ENCODE measurements at places on chromosomes 5 and 9.

DNA sequence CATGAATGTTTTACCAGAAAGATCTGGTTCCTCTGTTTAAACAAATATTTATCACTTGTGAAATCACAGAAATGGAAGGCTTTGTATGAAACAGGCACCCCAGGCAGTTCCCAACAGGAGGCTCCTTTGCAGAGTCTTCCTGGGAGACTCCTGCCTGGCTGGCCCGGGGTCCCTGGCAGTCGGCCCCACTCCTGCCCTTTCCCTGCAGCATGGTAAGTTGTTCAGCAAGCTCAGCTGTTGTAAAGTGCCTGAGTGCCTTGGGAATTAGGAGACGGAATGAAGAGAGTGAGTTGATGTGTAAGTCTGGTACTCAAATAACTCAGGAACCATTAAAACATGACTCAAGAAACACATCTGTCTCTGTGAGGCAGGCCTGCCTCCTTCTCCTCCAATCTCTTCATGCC lies 17.5 kb upstream of the LHFPL2 start:
- DNase-seq = no peak

GRCh38 chr5:67530609-67531255 lies 334.1 kb upstream of the CD180 start:
- DNase-seq = no peak

DNA sequence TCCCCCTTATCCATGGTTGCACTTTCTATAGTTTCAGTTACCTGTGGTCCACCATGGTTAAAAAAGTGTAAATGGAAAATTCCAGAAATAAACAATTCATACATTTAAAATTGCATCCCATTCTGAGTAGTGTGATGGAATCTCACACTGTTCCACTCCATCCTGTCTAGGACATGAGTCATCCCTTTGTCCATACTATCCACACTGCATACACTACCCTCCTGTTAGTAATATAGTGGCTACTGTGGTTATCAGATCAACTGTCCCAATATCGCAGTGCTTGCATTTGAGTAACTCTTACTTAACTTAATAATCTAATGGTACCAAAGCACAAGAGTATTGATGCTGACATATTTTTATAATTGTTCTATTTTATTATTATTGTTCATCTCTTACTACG lies 100.7 kb downstream of the RAB3C start:
- DNase-seq = no peak

DNA sequence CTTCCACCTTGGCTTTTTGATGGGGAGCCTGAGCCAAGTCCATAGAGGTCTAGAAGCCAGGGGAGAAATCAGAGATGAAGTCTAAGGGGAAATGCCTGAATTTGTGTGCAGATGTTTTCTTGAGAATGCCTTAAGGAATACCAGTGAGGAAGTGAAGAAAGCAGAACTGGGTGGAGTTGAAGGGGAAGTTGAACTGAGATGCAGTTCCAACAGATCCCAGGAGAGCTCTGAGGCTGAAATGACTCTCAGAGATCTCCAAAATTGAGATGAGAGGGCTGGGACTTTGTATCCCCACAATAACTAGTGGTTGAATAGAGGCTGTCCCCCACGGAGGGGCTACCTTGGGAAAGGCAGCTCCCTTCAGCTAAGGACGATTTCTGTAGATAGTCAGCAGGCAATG lies 197.1 kb downstream of the ZNF462 start:
- no peak for DNase-seq

DNA sequence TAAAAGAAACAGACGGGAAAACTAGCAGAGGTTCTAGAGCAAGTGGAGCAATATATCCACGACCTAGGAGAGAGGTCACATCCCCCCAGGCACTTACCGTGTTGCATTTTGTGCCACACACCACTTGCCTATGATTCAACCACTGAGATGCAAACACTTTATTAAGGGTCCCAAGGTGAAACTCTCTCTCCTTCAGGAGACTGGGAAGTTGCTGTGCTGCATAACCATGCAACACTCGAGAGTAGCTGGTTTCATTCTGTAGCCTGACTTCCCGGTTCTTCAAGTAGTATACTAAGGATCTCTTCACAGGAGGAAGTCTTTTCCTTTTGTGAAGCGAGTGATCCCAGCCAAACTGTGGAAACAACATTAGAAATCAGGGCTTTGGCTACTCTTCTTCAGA lies 1.6 kb downstream of the DCAF12 start:
- DNase-seq = no peak

- no peak for DNase-seq
Measured at GRCh38 chr5:143986516-143987212, 174.7 kb downstream of the HMHB1 start.

DNA sequence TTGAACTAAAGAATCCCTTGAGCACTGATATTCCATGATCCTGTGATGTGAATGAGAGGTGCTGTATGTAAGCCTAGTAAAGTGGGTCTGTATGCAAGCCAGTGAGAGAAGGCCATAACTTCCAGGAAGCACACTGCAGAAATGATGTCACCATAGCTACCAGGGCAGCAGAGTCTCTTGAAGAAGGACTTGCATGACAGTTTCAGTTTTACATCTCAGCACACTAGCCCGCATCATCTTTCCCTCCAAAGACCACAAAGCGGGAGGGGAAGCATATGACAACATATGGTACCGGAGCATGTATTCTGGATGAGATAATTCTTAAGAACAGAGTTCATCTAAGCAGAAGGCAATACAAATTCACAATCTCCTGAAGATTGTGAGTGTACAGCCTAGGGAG lies 37.6 kb upstream of the MAST4 start:
- DNase-seq = peak; percentile 39

DNA sequence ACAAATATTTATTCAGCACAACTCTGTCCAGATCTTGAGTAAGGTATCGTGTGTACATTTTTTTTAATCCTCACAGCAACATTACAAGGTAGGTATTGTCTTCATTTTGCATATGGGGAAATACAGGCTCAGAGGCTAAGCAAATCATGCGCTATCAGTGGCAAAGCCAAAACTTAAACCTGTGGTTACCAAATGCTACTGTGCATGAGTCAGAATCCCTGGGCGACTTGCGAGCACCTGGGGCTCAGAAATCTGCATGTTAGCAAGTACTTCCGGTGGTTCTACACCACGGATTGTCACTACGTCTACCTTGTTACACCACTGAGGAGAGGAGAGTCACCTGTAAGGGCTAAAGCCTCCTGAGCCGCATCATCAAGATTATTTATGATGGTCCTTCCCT lies 21.3 kb downstream of the C5orf58 start:
- peak; percentile 86 for DNase-seq

DNA sequence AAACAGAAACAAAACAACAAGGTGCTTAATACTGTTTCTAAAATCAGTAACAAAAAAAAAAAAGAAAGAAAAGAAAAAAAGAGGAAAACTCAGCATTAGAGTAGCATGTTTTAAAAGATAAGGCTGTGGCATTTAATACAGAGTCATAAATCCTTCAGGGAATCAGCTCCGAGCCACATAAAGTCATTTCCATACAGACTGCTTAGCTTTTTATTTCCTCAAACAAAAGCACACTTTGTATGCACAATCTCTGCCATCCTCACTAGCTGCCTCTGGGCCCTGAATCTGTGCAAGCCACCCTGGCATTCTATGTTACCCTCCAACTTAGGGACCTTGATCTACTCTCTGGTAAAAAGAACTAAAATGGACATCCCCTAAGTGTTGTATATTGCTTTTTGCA lies 87.6 kb downstream of the SEMA6A start:
- DNase-seq = no peak

- DNase-seq = peak; percentile 75
Measured at GRCh38 chr9:136901516-136902258, 15.4 kb downstream of the TRAF2 start.

GRCh38 chr5:10703676-10704075 lies 57.4 kb downstream of the DAP start:
- no peak for DNase-seq

DNA sequence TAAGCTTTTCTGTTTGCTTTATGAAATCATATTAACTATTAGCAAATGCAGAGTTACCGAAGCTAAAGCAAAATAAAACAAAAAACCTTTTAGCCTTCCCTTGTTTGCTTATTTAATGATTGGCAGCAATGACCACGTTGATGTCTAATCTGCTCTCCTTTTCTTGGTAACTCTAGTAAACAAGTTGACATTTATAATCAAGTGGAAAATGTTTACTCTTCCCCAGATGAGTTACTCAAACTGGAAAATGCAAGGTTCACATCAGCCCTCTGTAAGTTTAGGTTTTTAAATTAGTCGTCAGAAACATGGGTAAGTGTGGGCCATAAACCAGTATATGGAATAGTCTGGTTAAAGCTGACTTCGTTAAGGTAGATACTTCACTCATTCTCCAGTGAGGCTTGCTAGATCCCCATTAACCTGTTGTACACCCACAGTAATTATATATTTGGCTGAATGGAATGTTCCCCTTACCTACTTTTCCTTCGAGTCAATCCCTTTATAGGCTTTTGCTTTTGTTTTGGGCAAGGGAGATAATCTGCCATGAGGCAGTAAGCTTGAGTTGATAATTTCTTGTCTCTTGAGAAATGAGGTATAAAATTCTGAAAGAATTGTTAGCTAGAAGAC lies 100.9 kb downstream of the GDNF start:
- DNase-seq = no peak

DNA sequence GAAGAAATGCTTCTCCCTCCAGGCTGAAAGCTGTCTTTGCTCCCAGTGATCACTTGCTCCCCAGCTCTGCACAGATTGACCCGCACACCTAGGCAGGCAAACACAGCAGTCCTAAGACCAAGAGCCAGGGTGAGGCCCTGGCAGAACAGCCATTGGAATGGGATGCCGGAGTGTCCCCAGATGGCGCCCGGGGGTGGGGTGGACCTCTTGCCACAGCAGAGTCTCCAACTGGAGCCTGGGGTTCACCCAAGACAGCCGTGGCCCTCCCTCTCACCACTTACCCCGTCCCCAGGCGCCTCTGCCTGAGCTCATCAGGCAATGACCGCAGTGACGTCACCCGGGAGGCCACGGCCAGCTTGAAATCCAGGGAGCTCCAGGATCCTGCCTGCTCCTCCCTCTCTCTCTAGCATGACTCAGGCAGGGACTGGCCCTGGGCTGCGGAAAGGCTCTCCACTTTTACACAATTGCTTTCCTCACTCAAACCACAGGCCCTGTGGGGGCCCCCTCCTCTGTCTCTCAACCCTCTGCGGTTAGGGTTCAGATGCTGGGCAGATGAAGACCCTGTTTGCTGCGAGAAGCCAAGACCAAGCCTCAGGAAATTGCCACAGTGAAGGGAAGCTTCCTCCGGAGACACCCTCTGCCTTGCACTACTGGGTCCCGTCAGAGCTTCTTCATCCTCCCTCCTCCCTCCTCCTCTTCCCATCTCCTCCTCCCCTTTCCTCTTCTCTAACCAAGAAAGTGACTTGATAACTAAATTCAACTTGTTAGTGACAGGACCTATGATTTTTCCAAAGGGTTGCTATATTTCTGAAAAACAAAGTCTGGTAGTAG lies 24.3 kb upstream of the PTGES start:
- DNase-seq = peak; percentile 92

DNA sequence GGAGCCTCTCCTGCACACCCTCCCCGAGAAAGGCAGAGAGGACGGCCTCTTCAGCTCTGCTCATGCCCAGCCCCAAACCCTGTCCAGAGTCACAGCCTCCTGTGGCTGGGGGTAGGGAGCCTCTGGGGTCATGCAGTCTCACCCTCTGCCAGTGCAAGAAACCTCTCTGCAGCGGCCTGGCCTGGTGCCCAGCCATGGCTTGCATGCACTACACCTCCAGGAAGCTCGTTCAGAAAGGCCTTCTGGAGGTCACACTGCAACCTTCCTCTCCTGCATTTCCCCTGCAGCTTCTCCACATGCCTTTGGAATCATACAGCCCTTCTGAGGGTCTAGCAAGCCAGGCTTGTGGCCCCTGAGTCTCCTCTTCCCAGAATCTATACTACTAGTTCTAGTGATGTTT lies 17.9 kb downstream of the CSF1R start:
- no peak for DNase-seq

- DNase-seq = no peak
Measured at GRCh38 chr5:109997161-109997560, 307.4 kb downstream of the MAN2A1 start.

- no peak for DNase-seq
Measured at GRCh38 chr9:94908011-94908563, 181.6 kb downstream of the AOPEP start.
